ENCODE measurements at places on chromosomes 16 and 17.

DNA sequence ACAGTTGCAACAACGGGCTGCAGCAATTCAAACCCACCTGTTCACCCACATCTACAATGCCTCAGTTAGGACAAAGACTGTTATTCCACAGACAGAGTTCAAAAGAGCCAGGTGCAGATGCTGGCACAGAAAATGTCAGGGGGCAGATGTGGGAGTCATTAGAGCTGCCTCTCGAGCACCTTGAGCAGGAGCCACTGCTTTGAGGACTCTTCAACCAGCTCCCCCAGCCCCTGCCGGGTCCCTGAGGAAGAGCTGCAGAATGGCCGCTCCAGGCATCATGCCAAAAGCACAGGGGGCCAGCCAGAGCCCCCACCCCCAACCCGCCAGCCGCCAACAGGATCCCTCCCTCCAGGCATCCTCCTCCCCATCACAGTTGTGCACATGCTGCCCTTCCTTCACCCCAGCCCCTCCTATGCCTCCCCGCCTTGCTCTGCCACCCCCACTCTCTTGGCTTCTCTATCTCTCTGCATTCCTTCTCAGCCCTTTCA, 20.8 kb downstream of the C17orf67 start:
- DNase-seq = peak; percentile 66

- no peak for DNase-seq
Measured at GRCh38 chr16:77937473-77938149, 84.7 kb upstream of the CLEC3A start.

DNA sequence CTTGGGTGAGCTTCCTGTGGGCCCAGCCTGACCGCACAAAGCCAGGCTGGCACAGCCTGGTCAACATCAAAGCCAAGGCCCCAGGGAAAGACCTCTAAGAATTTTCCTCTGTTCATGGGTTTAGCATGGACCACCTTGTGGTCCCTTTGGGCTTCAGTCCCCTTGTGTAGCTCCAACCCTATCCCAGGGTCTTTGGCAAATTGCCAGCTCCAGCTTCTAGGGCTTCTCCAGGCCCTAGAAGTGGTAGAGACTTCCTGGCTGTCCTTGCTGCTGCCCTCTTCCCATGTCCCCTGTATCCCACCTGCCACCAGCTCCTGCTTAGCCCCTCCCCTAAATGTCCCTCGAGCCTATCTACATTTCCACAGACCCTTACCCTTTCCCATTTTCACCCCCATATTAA, 9.7 kb upstream of the ITGA3 start:
- no peak for DNase-seq

- DNase-seq = no peak
Measured at GRCh38 chr17:58913552-58913951, 157.9 kb downstream of the PPM1E start.

DNA sequence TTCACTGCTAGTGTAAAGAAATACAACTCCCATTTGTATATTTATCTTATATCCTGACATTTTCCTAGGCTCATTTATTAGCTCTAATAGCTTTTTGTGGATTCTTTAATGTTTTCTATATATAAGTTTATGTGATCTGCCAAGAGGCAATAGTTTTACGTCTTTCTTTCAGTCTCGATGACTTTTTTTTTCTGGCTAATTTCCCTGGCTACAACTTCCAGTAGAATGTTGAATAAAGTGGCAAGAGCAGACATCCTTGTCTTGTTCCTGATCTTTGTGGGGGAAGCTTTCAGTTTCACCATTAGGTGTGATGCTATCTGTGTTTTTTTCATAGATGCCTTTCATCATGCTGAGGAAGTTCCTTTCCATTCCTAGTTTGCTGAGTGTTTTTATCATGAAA, 43.9 kb upstream of the ABCA3 start:
- no peak for DNase-seq
